Activated naive CD4-positive, alpha-beta T cell treated with anti-CD3 and anti-CD28 coated beads, Interleukin-2, amount 50 U/mL, for 16 hours (primary cell): ENCODE measurements at places on chromosomes 7 and 10.
A peak's percentile ranks its signal among the peaks of the same experiment; 100 is the strongest.

GRCh38 chr7:28276298-28276697 lies 95.7 kb upstream of the JAZF1 start:
- DNase-seq, result no peak

DNA sequence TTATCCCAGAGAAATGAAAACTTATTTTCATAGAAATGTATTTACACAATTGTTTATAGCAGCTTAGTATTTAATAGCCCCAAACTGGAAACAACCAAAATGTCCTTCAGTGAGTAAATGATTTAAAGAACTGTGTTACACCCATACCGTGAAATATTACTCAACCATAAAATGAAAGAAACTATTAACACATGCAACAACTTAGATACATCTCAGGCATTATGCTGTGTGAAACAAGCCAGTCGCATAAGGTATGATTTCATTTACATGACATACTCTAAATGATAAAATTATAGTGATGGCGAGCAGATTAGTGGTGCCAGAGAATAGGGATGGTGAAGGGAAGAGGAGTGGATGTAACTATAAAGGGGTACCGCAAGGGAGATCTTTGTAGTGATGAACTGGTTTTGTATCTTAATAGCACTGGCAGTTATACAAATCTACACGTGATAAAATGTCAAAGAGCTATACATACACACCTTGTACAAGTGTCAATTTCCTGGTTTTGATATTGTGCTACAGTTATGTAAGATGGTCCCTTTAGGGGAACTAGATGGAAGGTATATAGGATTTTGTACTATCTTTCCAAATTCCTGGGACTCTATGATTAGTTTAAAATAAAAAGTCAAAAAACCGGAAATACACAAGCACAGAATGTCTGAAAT lies 40.5 kb downstream of the MACC1 start:
- no peak for DNase-seq

GRCh38 chr7:29063872-29064271 lies 82.5 kb downstream of the CPVL start:
- DNase-seq, result no peak

DNA sequence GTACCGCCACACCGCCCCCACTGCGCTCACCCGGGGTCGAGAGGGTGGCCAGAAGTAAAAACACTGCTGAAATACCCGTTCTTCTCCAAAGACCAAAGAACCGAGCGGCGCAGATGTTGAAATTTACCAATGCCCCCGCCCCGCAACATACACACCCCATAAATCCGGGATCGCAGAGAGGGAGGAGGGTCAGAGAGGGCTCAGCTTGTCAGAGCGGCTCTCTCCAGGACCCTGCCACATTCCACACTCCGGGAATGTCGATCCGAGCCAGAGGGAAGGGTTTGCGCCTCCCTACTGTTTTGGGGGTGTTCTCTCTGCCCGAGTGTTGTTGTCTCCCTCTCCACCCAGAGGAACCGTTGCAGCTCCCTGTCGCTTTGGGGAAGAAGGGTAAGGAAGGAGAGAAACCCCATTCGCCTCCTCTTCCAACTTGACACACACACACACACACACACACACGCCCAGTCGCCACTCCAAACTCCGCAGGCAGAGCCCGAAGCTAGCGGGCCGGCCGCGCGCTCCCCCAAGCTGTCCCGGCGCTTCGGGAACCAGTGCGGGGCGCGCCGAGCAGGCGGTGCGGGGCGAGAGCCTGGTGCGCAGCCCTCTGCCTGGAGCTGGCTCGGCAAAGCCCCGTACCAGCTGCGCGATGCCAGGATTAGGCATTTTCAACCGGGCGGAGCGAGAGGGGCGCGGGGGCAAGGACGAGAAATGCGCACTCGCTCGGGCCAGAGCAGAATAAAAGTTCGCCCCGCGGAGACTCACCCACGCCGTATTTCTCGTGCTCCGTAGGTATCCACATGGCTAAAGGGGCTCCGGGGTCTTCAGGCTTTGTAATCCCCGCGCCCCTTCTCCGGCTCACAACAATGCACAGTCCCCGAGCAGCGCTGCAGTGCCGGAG lies 609 bp downstream of the DOCK4 start:
- DNase-seq, result peak; percentile 49

DNA sequence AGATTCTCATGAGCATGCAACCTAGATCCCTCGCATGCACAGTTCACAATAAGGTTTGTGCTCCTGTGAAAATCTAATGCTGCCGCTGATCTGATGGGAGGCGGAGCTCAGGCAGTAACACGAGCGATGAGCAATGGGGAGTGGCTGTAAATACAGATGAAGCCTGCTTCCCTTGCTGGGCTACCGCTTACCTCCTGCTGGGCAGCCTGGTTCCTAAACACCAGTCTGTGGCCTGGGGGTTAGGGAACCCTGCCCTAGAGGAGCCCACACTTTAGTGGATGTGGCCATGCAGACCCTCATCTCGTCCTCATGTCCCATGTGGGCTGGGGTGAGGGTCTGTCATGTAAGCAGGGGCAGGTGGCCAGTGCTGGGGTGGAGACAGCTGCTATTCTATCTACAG lies 417.6 kb downstream of the GLRX3 start:
- no peak for DNase-seq

DNA sequence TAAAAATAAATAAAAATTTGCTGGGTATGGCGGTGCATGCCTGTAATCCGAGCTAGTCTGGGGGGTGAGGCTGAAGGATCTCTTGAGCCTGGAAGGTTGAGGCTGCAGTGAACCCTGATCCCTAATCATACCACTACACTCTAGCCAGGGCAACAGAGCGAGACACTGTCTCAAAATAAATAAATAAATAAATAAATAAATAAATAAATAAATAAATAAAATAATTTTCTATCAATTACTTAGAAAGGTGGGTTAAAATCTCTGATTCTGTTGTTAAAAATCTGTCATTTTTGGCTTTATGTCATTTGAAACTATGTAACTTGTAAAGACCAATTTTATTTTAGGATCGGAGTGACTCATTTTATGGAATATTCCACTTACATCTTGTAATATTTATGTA lies 958.6 kb downstream of the NXPH1 start:
- DNase-seq, result no peak

DNA sequence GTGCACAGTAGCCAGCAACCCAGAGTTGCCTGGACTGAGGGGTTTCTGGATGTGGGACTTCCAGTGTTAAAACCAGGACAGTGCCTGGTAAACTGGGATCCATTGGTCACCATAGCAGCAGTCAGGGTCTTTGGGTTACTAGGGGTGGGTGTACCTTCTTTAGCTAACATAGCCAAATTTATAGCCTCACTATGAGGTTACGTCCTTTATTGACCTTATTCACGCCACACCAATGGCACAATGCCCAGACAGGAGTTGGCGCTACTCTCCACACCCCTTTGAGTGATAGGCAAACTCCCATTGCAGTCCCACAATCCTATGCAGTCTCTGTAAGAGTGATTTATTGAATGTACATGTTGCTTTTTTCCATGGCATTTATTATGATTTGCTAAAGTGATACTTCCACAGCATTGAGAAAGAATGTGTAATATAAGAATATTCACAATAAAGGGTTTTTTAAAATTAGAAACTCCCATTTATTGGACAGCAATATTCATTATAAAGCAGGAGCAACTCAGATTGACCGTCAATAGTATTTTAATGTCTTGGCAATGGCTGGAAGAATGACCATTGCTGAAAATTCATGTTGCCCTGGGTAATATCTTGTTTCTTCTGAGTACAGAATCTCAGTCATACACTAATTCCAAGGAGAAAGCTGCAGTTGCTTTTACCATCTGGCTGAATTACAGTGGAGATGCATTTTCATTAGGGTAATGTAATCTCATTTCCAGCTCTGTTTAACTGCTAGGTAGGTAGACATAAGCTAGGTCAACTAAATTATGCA lies 26.1 kb downstream of the IFIT5 start:
- DNase-seq, result no peak

GRCh38 chr7:78565784-78566183 lies 767.2 kb downstream of the PHTF2 start:
- no peak for DNase-seq

DNA sequence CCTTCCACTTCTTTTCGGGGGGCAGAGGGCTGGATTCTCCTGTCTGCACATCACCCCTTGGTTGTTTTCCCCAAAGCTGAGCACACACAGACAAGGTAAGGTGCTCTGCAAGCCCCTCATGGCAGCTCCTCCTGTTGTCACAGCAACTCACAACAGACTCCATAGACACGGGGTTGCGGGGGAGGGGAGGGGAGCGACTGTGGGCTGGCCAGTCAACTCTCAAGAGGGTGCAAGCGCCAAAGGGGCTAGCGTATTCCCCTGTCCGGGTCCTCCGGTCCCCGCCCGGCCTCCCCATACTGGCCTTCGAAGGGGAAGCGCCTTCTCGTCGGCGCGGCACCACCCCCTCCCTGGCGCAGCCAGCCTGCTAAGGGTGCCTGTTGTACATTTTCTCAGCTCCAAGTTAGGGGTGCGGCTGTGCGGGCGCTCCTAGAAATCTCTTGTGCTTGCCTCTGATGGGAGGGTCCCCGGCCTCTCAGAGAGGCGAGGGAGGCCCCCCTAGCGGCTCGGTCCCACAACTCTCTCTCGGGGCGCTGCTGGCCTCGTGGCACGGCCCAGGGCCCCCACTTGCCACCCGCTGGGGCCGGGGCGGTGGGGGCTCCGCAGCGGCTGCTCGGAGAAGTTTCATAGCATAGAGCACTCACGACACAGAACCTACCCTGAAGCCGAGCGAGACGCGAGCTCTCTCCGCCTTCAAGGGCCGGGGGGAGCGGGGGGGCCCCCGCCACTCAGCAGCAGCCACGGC lies 498 bp downstream of the RHOBTB1 start:
- peak; percentile 13 for DNase-seq

DNA sequence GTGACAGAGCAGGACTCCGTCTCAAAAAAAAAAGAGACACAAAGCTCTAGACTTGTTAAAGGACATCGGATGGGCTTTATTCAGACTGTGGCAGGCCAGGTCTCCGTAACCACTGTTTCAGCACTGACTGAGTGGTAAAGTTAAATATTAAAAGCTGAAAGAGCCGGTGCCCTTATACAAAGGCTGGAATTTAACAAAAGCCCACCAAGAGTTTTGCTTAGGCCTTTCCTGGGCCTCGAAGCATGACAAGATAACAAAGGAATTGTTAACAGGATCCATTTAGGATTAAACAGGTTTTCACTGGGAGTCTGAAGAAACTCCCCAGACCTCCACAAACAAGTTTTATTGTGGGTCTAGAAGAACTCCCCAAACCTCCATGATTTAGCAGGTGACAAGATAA lies 727.8 kb downstream of the TYW1 start:
- no peak for DNase-seq

DNA sequence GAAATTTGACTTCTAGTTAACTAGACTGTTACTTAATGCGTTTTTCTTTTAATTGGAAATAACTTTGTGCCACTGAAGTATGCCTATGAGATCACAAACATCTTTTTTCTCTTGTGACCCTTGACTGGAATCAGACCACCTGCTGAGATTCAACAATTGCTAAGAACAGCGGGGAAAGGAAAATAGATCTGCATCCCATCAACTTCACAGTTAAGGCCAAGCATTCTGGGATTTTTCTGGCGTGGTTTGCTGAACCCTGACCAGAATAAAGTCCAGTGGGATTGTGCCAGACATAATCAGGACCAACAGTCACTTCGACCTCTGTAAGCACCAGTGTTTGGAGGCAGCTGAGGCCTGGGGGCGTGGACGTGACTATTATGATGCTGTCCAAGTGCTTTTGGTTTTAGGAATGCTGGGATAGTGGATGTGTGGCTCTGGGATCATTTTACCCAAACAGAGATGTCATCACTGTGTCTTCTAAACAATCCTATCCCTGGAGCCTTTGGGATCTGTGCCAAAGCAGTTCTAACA lies 373.3 kb upstream of the PRKCQ start:
- no peak for DNase-seq

DNA sequence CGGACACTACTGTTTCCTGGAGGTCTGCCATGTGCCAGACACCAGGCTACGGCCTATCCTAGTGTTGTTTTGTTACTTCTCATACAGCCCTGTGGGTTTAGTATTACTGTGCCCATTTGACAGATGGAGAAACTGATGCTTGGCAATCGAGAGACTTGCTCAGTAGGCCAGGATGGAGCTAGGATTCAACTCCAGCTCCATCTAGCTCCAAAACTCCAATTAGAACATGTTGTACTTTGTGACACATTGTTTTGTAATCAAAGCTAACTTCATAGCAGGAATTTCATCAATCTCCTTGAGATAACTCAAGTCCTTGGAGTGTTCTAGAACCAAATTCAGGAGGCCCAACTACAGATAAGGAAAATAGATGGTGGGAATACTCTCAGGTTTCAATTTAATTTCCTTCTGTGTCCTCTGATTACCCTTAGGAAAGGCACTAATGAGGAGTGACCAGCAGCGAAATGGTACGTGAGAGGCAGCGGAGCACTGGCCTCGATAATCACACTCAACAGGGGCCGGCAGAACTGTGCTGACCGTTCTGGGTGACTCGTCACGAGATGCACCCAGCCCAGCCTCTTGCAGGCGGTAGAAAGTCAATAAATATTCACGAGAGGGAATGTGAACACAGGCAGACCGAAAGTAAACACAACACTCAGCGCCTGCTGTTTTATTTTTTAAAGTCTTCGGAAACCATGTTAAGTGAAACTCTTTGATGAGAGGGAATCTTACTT lies 269.6 kb upstream of the NEBL start:
- no peak for DNase-seq

- DNase-seq, result no peak
These were observed 116.8 kb downstream of the ZFAND4 start for GRCh38 chr10:45555795-45556194.

GRCh38 chr10:108852211-108852610 lies 1071.1 kb downstream of the XPNPEP1 start:
- no peak for DNase-seq

DNA sequence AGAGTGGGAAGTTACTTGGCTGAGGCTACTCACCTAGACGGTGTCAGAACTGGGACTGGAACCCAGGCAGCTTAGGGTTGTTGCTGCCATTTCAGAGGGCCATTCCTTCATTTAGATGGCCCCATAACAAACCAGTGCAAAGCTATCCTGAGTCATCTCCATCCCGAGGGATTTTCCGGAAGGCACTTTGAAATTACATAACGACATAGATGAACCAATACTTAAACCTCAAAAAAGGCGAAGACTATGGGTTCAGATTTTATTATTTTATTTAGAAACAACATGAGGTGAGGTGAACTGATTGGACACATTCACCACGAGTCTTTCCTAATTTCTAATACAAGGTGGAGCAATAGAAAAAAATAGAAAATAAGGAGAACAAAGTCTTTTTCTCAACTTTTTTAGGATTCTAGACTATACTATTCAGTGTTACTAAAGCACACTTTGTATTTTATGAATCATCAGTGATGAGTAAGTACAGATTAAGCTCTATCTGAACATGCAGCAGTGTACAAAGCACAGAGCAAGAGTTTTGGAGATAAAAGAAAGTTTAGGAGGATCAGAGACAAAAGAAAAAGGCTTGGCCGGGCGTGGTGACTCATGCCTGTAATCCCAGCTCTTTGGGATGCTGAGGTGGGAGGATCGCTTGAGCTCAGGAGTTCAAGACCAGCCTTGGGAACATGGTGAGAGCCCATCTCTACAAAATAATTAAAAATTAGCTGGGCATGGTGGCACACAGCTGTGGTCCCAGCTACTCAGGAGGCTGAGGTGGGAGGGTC lies 79.5 kb upstream of the SVIL start:
- no peak for DNase-seq
